ENCODE measurements at places on chromosomes 5 and 9.

GRCh38 chr5:65127161-65127901 lies 354.4 kb downstream of the ADAMTS6 start:
- no peak for DNase-seq

- DNase-seq, result no peak
Measured at GRCh38 chr9:120737416-120738165, 23.3 kb upstream of the MEGF9 start.

- no peak for DNase-seq
Measured at GRCh38 chr9:134968011-134968822, 50.5 kb upstream of the FCN1 start.

- DNase-seq, result no peak
Measured at GRCh38 chr5:72265032-72265877, 54.8 kb downstream of the MRPS27 start.
